ENCODE measurements at places on chromosomes 1 and 21. TPM values are rescaled to one million over a fixed set of nuclear protein-coding genes. Genes with fewer than 3 reads are reported as not detected.

- DNase-seq, result no peak
Observed at GRCh38 chr1:65319754-65320153, 10.4 kb downstream of the DNAJC6 start.

DNA sequence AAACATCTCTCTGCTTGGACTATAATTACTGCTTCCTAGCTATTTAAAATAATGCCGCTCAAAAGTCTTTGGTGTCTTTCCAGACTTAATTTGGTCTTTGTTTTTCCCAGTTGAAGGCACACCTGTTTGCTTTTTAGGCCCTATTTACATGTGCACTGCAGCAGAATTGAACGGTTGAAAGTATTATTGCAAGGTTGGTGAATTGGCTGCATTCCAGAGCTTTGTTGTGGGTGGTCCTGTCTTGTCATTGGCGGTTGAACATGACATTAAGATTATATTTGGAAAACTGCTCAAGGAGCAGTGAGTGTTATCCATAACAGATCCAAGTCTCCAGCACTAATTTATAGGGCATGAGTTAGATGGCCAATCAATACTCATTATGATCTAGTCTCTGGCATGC is 656.3 kb downstream of the PTPRC start:
- DNase-seq, result no peak

- DNase-seq, result peak; percentile 5
Observed at GRCh38 chr1:115655306-115655663, 13.5 kb downstream of the VANGL1 start.

- no peak for DNase-seq
Observed at GRCh38 chr1:236144033-236144432, 1.7 kb downstream of the GPR137B start.

DNA sequence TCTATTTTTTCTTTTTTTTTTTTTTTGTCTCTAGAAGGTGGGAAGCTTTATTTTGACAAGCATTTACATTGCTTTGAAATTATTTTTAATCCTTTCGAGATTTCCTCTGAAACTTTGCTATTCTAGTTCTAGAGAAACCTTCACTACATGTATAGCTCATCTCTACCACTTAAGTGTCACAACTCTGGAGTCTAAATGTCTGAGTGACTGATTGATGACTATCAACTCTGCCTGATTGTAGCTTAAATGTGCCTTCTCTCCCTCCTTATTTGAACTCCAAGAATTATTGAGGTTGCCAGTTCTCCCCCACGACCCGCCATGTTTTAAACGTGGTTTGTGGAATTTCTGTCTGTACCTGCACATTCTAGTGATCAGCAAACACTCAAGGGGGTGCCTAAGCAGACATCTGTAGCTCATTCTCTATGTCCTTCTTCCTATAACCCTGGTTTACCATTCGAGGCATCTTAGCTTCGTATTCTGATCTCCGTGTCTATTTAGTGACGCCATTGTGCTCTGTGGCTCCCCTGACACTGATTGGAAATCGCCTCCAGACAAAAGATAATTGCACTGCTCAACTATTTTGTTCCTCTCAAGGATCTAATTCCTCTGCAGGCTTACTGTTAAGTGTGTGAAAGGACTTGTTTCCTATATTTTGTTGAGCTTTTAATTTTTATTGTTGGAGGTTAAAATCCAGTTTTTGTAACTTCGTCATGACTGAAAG is 1570.6 kb downstream of the BRINP3 start:
- DNase-seq, result no peak

DNA sequence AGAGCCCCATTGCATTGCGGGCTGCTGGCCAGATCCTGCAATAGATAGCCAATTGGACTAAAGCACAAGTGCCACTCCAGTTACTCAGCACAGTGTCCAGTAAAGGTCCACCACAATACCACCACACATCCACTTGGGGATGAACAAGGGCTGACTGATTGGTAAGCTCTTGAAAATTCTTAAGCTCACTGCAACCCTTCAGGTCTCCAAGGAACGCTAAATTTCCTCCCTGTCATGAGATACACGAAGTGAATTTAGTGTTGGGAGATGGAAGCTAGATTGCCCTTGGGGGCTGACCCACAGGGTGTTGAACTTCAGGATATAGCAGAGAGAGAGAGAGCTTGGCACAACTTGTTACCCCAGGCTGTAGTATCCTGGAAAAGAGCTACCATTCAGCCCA is 9.8 kb upstream of the AADACL3 start:
- no peak for DNase-seq

- DNase-seq, result no peak
Observed at GRCh38 chr1:40020447-40021085, 20.0 kb upstream of the CAP1 start.

DNA sequence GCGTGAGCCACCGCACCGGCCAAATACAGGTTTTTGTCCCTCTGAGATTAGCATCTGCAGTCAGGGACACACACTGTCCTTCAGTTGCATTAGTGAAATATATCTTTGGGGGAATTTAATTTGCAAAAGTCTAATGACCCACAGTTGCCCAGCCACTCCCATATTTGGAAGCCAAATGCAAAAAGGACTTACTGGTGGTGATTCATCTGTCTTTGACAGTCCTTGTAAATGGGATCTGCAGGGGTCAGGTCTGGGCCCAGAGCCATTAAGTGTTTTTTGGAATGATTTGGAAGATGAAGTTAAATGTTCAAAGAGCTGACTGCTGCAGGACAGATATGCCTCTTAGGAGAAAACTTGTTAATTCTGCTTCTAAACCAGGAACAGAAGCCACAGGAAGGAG is 44.6 kb upstream of the DNASE2B start:
- DNase-seq, result no peak

DNA sequence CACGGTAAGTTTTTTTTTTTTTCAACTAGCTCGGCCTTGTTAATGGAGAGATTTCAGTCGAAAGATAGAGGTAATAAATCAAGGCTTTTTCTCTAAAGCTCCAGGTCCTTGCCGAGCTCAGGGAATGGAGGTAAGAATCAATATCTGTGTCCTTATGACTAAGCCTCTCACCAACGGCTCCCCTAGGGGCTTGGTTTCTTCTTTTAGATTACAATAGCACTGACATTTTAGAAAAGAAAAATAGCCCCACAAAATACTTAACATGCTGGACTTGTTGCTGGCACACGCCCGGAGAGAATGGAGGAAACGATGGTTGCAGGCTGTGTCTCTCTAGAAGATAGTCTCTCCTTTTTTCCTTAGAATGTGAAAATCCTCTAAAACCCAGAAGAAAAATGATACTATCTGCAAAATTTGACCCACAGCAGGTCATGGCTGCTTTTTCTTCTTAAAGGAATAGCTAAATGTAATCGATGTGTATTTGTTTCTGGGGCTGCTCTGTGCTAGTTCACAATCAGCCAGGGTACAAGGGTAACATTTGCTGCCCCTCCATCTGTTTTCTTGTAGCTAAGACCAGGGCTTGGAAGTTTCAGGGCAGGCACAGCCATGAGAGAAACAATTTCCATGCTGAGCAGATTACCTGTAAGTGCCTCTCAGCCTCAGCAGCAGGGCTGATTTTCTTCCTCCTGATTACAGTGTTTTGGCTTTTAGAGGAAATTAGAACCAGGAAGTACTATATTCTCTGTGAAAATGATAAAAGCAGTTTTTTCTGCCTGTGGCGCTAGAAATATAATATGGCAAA is 86.2 kb upstream of the GNG12 start:
- DNase-seq, result no peak

DNA sequence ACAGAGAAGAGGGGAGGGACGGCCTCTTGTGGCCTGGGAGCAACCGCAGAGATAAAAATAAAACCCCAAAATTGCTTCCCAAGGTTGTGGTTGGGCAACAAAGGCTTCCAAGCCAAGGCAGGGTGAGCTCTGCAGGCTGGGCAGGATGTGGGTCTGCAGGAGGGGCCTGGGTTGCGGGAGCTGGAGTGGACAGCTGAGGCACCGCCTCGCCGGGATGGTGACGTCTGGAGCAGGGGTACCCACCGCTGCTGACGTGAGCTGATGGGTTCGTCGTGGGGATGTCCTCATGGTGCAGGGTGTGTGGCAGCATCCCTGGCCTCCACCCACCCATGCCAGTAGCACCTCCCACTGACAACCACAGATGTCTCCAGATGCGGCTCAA is 3.7 kb downstream of the AURKAIP1 start:
- DNase-seq, result peak; percentile 71

DNA sequence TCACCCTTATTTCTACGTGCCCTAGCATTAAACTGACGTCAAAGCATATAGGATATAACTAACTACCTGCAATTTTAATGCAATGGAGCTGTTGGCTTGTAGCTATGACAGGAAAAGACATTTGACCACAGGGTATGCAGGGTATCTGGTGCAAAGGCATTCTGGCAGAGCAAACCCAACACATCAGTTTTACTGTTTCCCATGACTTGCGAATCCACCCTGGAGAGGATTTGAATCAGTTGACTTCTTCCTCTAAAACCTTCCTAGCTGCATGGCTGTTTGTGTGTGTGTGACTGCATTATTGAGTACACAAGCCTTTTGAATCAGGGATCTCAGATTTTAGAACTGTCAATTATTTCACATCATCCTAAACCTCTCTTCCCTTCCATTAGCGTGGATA is 41.7 kb upstream of the SYT14 start:
- no peak for DNase-seq

CRABP2 gene
- 0.78 TPM for total RNA-seq

TMEM35B gene
- total RNA-seq, result 19.5 TPM

ZNF593OS gene
- not detected for total RNA-seq

SPOCD1 gene
- total RNA-seq, result not detected

CLCA1 gene
- total RNA-seq, result not detected

G0S2 gene
- total RNA-seq, result 5.7 TPM

Measured in activated CD8-positive, alpha-beta T cell treated with anti-CD3 and anti-CD28 coated beads for 36 hours (primary cell).